ENCODE measurements at places on chromosomes 13 and 19.
A peak's percentile ranks its signal among the peaks of the same experiment; 100 is the strongest.

DNA sequence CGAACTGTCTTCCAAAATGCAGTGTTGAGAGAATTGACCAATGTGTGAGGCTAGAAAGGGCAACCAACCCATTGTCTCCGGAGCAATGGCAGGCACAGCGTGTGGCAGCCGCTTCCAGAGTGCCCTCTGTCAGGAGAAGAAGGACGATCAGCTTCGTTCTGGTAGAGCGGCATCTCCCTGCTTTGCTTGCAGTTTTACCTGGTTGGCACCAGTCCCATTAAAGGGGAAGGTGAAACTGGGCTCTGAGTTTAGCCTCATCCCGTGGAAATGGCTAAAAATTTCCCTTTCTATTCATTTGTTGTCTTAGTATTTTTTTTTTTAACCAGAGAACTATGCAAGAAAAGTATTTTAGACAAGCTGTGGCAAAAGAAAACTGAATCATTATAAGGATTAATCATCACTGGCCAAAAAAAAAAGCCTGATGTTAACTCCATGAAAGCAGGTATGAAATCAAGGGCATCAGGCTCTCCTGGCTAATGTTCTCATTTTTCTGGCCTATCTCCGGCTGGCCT is 81.5 kb upstream of the SLC7A1 start:
- no peak for DNase-seq

DNA sequence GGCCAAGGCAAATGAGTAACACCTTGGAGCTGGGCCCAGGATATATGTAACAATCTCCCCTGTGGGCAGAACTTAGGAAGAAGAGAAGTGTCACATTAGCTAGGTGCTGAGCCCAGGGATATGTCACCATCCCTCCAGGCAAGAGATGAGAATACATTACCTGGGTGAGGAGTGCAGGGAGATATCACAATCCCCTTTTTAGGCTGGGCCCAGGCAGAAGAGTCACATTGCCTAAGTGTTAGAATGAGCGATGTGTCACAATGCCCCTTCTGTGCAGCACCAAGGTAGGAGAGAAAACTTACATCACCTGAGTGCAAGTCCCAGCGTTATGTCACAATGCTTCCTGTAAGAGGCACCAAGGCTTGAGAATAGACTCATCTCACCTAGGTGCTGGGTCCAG is 60.3 kb downstream of the ZNF726 start:
- DNase-seq, result no peak

DNA sequence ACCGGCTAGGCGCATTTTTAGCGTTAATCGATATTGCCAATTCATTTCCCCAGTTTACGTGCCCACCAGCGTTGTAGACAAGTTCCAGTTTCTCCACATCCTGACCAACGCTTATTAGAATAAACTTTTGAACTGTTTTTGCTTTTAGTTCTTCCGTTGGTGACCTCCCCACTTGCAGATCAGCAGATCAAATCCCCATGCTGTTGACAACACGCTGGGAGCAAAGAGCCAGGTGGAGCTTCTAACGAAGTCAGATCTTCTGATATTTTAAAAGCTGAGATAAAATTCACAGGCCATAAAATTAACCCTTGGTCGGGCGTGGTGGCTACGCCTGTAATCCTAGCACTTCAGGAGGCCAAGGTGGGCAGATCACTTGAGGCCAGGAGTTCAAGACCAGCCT is 21.2 kb downstream of the RCN3 start:
- DNase-seq, result no peak

- DNase-seq, result no peak
Measured at GRCh38 chr13:112582263-112582662, 5.7 kb downstream of the TUBGCP3 start.

GRCh38 chr19:41128692-41129091 is 14.5 kb downstream of the CYP2F1 start:
- DNase-seq, result no peak

GRCh38 chr19:32649751-32650150 is 25.2 kb downstream of the ANKRD27 start:
- no peak for DNase-seq

- DNase-seq, result peak; percentile 75
Measured at GRCh38 chr19:55305491-55305890, 19.6 kb downstream of the TMEM150B start.

- DNase-seq, result no peak
Measured at GRCh38 chr13:43284162-43284561, 260.8 kb downstream of the DNAJC15 start.

DNA sequence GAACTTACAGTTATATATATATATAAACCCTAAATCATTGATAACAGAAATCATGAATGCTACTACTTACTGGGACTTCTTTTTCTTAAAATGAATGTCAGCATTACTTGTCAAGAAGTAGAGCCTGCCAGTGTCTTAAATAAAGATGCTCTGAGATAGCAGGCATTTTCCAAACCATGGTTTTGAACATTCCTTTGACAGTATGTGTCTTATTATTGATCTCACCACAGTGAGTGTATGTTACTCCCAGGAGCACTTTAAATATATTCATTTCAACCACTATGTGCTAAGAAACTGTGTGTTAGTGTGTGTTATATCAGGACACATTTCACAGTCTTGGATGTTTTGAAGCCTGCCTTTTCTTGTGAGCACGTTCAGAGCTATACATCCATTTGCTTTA is 28.2 kb downstream of the TNFRSF19 start:
- DNase-seq, result no peak

DNA sequence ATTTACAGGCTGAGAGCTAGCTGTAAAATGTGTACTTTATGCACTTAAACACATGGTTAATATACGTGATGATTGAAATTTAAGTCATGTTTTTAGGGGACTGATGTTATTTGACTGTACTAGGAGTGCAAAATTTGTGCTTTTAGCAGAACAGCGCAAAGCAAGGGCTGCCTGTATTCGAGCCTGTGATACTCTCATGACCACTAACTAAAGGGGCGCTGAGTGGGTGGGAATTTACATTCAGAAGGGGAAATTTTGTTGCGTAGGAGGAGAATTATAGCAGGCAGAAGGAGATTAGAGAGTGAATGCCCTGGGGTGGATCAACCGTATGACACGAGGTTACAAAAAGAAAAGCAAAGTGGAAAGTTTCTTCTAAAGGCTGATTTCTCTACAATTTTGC is 271.8 kb upstream of the HTR2A start:
- DNase-seq, result no peak

- no peak for DNase-seq
Measured at GRCh38 chr13:34941436-34941834, 635 bp upstream of the NBEA start.

GRCh38 chr13:44801990-44802389 is 187.3 kb downstream of the NUFIP1 start:
- DNase-seq, result no peak

- DNase-seq, result no peak
Measured at GRCh38 chr13:26941345-26942174, 181.0 kb upstream of the GPR12 start.

- no peak for DNase-seq
Measured at GRCh38 chr13:105552078-105552477, 983.4 kb downstream of the EFNB2 start.

DNA sequence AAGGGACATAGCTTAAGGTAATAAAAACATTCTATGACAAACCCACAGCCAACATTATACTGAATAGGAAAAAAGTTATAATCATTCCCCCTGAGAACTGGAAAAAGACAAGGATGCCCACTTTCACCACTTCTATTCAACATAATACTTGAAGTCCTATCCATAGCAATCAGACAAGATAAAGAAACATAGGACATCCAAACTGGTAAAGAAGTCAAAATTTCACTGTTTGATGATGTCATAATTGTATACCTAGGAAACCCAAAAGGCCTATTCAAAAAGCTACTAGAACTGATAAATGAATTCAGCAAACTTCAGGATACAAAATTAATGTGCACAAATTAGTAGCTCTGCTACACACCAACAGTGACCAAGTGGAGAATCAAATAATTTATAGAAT is 1590.0 kb upstream of the PCDH20 start:
- no peak for DNase-seq

DNA sequence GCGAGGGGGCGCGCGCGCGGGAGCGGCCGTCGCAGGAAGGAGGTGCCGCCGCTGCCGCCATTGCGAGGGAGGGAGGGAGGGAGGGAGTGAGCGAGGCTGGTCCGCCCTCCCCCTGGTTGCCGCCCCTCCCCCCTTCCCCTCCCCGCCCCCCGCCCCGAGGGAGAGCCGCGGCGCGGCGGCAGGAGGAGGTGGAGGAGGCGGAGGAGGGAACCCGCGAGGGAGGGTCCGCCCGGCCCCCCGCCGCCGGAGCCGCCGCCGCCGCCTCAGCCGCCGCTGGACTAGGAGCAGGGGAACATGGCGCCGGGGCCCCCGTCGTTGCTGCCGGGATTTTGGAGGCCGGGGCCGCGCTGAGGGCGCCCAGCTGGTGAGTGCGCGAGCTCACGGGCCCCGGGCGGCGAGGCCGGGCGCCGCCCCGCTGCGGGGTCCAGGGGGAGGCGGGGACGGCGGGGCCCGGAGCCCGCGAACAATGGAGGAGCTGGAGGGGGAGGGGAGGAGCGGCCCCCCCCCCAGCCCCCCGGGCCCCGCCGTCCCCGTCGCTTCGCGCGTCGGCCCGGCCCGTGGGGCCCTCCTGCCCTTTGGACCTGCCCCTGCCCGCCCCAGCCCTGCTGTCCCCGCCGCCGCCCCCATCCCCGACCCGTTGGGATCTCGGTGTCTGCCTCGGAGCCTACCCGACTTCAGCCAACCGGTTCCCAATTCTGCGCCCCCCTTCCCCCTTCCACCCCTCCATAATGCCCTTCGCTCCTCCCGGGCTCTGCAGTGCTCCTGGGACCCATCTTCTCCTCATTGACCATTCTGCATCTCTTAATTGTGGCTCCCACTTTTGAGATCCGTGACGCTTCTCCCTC is at the start of gene ARHGAP35:
ARHGAP35 (plus strand) TSS at position 152 of the 845 bp plus-strand sequence. CDS start 57,679 bp downstream, outside the sequence.
- peak; percentile 85 for DNase-seq

- DNase-seq, result no peak
Measured at GRCh38 chr19:17687141-17687856, 855 bp downstream of the UNC13A start.

DNA sequence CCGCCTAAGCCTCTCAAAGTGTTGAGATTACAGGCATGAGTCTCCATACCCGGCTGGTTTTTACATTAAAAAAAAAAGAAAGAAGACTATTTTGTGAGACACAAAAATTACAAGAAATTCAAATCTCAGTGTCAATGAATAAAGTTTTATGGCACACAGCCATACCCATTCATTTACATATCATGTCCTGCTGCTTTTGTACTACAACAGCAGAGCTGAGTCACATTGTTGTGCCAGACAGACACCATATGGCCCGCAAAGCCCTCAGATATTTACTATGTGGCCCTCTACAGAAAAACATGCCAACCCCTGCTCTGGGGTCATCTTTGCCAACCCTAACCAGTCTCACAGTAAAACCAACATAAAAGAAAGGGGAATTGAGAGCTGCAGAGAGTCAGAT is 5.3 kb downstream of the SMIM7 start:
- DNase-seq, result no peak

DNA sequence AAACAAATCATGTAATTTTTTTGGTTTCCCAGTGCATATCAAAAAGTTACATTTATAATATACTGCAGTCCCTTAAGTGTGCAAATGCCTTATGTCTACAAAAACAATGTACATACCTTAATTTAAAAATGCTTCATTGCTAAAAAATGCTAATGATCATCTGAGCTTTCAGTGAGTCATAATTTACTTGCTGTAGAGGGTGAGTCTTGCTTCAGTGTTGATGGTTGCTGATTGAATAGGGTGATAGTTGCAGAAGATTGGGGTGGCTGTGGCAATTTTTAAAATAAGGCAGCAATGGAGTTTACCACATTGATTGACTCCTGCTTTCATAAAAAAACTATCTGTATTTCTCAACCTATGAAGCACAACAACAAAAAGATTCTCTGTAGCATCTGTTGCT is 613.9 kb downstream of the TBC1D4 start:
- DNase-seq, result no peak

- DNase-seq, result no peak
Measured at GRCh38 chr13:46555722-46556417, 2.9 kb downstream of the LRCH1 start.

DNA sequence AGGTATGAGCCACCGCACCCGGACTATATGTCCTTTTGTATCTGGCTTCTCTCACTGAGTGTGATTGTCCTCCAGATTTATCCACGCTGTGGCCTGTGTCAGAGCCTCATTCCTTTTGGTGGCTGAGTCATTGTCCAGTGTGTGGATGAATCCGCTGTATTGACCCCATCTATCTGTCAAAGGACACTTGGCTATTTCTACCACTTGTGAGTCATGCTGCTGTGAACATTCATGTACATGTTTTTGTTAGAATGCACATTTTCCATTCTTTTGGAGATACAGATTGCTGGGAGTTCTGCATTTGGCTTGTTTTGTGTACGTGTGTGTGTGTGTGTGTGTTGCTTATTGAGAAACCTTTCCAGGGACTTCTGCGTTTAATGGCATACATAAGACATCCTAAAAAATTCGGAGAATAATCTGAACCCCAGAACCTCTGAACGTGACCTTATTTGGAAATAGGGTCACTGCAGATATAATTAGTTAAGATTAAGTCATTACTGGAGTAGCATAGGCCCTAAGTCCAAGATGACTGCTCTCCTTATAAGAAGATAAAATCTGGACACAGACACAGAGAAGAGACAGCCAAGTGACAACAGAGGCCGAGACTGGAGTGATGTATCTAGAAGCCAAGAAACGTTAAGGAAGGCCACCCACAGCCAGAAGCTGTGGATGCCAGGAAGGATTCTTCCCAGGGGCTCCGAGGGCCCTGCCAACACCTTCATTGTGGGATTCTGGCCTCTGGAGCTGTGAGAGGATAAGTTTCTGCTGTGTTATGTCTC is 4.9 kb upstream of the GIPC3 start:
- no peak for DNase-seq

GRCh38 chr19:15863272-15863671 is 34.6 kb downstream of the CYP4F2 start:
- no peak for DNase-seq

GRCh38 chr19:35717665-35718344 is at the start of gene KMT2B:
TSS of gene KMT2B (plus strand) at chr19:35718003. CDS start at chr19:35718019, 16 bp downstream.
- DNase-seq, result peak; percentile 97

GRCh38 chr13:77565635-77566034 is 30.1 kb downstream of the SCEL start:
- DNase-seq, result no peak

- DNase-seq, result no peak
Measured at GRCh38 chr13:35770756-35771297, 294.3 kb upstream of the MAB21L1 start.

GRCh38 chr19:5068233-5069072 is 99.5 kb downstream of the KDM4B start:
- DNase-seq, result no peak

DNA sequence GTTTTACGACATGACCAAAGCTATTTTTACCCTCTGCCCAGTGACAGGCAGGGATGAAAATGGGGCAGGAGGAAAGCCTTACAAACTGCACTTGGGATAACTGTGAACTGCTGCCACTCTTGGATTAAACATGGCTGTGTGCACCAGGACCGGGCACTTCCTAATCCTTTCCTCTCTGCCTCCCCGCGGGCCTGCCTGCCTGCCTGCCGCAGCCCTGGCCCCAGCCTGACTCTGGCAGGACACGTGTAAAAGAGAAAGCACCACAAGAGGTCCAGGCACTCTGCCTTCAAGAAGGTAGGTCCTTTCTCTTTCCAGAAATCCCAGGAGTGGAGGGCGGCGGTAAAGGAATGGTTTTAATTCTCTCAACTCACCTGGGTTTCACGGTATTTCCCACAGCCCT is 4.8 kb downstream of the TSHZ3 start:
- no peak for DNase-seq

GRCh38 chr19:23774106-23774505 is 15.4 kb upstream of the ZNF681 start:
- no peak for DNase-seq

GRCh38 chr19:35144259-35144599 is 1.2 kb downstream of the FXYD7 start:
- no peak for DNase-seq
